ENCODE measurements at places on chromosomes 6 and 20.

DNA sequence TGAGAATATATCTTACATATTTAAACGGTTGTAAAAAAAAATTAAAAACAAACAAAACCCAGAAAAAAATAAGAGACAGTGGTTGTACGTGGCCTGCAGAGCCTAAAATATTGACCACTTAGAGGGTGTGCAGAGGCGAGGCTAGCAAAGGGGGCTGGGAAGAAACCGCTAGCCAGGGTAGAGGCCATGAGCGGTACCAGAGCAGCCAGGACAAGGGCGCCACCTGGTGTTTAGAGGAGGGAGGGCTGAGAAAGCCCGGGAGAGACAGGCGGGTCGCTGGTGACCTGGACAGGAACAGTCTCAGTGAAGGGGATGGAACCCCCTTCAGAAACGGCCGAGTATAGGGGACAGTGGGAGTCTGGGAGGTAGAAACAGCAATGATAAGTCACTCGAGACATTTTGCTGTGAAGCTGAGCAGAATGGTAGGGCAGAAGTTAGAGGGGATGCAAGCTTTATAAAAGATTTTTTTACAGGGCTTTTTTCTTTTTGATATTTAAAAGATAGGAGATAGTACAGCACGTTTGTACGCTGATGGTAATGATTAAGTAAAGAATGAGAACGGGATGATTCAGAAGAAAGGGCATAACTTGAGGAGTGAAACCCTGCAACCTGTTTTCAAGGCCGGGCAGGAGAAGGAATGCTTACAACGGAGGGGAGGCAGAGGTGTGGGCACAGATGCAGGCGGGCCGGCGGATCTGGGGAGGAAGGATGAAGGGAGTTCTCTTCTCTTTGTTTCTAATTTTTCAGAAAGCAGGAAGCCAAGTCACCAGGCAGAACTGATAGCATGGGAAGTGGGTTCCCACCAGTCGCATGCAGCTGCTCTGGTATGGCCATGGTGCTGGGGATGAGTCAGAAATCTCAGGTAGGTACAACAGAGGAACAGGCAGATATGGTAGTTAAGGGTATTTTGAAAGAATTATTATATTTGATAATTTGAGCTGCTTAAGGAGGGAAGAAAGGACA lies 76.2 kb downstream of the FAM229B start:
- DNase-seq: no peak

GRCh38 chr6:20833881-20834515 lies 299.7 kb downstream of the CDKAL1 start:
- DNase-seq: no peak

DNA sequence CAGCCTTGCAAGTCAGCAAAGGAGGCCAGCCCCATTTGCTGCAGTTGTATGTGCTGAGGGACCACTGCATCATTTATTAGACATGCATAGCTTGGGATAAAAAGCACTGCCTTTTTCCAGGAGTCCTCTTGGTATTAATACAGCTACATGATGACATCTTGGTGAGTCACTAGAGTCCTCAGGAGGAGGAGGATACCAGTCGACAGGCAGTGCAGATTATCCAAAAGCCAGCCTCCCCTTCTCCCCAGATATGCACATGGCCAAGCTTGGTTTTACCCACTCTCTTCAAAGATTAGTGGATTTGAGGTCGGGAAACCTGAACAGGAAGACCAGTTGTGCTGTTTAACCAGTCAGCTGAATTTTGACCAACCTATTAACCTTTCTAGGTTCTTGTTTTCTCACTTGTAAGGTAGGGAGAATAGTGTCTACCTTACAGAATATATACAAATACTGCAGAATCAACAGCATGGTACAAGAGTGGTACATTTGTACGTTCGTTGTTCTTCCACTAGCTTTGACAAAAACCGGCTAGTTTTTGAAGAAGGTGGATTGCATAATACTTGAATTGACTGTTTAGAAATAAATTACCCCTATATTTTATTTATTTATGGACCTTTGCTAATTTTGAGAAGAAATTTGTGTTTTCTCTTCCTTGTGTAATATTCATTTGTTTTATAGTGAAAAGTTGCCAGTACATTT lies 31.9 kb downstream of the VAPB start:
- DNase-seq: no peak

GRCh38 chr6:167866642-167867041 lies 39.9 kb downstream of the AFDN start:
- peak; percentile 80 for DNase-seq

DNA sequence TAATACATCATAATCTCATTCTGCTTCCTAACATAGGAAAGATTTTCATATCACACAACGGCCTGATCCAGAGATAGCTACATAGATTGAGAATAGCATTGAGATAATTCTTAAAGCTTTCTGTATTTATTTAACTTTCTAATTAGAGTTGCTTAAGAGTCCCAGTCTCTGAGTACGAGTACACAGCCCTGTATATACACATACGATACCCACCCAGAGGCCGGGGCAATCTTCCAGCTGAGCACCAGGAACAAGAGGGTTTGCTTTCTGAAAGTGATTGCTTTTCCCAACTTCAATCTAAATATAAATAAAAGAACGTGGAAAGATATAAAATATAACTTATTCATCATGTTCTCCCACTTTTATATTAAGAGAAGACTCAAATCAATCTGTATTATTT lies 313.8 kb downstream of the COL12A1 start:
- DNase-seq: no peak

- DNase-seq: no peak
Measured at GRCh38 chr6:42787063-42787472, 5.2 kb downstream of the BICRAL start.

DNA sequence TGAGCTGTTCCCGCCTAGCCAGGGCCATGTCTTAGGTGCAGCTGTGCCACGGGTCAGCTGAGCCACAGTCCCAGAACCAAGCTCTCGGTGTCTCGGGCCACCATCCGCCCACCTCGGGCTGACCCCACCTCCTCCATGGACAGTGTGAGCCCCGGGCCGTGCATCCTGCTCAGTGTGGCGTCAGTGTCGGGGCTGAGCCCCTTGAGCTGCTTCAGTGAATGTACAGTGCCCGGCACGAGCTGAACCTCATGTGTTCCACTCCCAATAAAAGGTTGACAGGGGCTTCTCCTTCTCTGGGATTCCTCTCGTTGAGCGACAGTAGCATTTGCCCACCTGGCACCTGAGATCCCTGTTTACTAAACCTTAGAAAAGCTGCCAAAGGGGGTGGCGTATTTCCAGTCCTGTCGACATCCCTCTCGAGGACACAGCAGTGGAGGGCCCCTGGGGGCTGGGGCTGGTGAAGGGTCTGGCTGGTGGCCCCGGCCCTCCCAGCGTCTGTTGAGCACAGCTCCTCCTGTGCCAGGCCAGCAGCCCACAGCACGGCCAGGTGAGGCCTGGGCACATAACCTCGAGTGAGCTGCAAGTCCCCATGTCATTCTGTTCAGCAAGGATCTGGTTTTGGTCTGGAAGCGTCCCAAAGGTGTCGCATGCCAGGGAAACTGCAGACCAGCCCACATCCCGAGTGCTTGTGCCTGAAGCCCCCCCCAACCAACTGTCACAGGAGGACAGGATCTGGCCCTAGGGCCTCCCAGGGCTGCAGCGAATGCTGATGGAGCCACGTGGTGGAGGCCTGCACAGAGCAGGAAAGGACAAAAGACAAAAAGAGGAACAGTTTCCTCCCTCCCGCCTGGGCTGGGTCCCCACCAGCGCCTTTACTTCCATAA lies 21.2 kb upstream of the PYGB start:
- no peak for DNase-seq

- peak; percentile 70 for DNase-seq
Measured at GRCh38 chr6:14694308-14694707, 551.6 kb upstream of the JARID2 start.

DNA sequence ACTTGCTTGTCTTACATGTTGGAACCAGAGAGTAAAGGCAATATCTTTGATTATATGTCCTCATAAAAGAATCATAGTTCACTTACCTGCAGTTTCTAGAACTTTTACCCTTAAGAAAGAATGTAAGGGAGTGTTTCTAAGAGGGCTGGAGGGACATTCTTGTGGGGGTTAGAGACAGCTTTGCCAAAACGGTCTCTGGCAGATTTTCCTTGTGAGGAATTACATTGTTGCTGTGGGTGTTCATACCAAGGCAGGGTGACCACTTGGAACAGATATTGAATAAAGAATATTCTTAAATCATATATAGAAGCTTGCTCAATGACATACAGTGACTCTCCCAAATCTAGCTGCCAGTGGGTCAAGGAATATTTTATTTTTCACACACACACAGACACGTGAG lies 517.6 kb upstream of the SOX4 start:
- no peak for DNase-seq

- no peak for DNase-seq
Measured at GRCh38 chr6:17276766-17277165, 4.4 kb upstream of the RBM24 start.

GRCh38 chr20:35238170-35238569 lies 11.7 kb downstream of the MMP24 start:
- DNase-seq: no peak

DNA sequence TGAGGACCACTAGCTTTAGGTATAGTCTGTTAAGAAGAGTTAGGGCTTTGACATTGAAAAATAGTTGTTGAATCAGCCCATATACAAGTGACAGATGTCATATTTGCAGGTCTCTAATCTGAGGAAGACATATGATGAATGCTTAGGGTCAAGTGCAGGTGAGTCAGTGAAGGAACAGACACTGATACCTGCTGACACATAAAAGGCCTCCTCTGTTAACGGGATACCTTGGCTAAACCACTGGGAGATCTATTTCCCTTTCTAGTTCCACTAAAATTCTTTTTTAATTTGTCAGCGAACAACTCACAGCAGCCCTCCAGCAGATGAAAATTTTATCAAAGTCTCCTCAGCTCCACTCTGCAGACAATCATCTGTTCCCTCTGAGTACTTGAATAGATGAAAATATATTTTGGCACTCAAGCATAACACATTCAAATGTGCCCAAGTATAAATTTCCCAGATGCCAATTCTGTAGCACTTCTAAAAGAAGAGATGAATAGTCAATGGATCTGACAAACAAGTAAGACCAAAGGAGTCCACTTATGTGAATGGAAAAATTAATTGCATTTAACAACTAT lies 154.0 kb downstream of the KIF16B start:
- peak; percentile 36 for DNase-seq

- DNase-seq: no peak
Measured at GRCh38 chr6:87791485-87791884, 89.5 kb upstream of the AKIRIN2 start.

GRCh38 chr6:146651482-146651863 lies 52.7 kb downstream of the ADGB start:
- no peak for DNase-seq

- DNase-seq: peak; percentile 88
Measured at GRCh38 chr6:36340618-36341454, 4.1 kb upstream of the BNIP5 start.

- no peak for DNase-seq
Measured at GRCh38 chr6:129801909-129802308, 59.2 kb downstream of the TMEM244 start.

DNA sequence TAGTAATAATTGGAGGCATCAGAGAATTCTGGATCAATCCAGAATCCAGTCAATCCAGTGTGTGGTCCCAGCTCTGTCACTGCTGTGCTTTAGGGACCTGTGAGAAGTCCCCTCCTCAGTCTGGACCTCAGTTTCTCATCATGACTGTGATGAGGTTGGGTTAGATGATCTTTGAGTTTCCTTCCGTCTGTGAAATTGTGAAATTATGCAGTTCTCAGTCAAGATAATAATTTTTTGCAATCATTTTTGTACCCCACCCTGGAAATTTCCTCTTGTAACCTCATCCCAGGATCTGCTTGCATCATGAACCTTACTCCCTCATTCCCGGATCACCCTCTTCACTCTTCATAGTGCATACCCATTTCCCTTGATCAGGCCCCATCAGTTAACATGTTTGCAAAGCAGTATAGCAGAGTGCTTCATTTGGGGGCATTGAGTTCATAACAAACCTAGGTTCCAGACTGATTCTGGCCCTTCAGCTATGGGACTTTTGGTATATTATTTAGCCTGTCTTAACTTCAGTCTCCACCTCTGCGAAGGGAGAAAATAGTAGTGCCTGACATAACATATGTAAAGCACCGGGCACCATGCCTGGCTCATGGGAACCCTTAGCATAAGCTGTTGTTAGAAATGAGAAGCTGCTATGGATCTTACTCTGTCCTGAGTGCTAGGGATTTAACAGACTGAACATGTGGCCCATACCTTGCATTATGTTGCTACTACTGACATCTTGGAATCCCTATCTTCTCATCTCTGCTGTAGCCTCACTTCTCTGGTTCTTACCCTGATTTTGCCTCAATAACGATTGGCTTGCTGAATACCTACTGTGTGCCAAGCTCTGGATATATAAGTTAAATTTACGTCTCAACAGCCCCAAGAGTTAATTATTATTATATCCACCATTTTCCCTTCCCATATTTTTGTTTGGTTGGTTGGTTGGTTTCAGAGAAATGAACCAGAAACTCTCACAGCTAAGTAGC lies 1.3 kb downstream of the ZNF76 start:
- no peak for DNase-seq

DNA sequence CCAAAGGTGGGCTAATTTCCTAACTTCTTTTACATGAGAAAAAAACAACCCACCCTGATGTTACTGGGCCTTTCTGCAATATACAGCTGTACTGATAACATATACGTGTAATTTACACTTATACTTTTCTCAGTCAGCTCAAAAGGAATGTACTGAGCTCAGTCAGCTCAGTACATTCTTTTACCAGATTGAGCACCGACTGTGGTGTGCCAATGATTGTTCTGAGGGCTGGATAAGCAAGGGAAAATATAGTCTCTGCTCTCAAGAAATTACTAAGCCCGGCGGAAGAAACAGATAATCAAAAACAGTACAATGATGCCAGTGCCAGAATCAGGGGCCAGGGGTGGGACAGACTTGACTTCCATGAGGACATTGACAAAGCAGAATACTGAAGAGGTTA lies 10.0 kb upstream of the BLOC1S5 start:
- DNase-seq: no peak

DNA sequence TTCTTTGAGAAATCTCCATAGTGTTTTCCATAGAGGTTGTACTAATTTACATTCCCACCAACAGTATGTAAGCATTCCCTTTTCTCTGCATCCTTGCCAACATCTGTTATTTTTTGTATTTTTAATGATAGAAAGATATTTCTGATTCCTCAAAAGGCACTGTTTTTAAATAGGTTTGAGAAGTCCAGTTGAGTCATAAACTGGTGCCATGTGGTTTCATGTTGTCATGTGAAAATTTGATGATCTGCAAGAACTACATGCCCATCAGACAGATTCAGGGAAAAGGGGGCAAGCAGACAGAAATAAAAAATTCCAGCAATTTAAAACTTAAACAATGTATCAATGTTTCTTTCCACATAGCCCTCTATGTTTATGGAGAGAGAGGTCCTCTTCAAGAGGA lies 227.5 kb downstream of the KCNQ5 start:
- DNase-seq: no peak

- peak; percentile 68 for DNase-seq
Measured at GRCh38 chr6:7108196-7108963, 619 bp downstream of the RREB1 start.

- no peak for DNase-seq
Measured at GRCh38 chr6:3987053-3987452, 91.9 kb downstream of the FAM217A start.

DNA sequence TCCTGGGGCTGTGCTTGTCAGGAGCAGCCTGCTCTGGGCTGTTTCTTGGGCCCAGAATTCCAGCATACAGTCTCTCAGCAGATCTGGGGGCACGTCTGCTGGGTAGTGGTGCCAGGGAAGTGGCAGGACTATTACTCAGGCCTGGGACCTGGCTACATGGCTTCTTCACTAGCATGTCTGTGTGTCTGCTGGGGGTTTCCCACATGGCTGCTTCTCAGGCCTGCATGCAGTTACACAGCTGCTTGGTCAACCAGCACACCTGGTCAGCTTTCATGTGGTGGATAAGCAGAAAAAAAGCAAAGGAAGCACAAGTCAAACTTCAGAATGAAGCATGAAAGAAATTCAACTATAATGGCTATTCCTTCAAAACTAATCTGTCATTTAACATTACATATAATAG lies 316.2 kb upstream of the NOX3 start:
- DNase-seq: no peak

Measured in NCI-H526 treated with DMSO at 0.1 percent for 48 hours (cell line).